ENCODE measurements at places on chromosomes 7 and 10.

DNA sequence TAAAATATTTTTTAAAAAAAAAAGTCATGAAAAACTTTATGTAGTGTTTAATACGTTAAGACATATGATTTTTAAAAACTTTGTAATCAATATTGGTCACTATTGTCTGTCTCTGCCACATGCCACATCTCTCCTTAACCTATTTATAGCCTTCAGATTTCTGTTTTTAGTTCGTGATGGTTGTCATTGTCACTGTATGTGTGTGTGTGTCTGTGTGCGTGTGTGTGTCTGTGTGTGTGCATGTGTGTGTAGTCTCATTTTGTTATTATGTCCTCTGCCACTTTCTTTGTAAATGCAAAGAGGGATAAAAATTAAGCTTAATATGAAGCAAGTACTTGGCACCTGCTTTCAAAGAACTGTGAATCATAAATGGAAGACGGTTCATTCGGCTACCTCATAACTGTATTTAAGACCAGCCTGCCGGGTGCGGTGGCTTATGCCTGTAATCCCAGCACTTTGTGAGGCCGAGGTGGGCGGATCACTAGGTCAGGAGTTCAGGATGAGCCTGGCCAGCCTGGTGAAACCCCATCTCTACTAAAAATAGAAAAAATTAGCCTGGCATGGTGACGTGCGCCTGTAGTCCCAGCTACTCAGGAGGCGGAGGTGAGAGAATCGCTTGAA, 354.0 kb downstream of the ARL4A start:
- DNase-seq: no peak

- peak; percentile 42 for DNase-seq
Measured at GRCh38 chr10:74898201-74898976, 72.0 kb downstream of the KAT6B start.

- no peak for DNase-seq
Measured at GRCh38 chr7:90250601-90251303, 5.8 kb downstream of the CFAP69 start.

DNA sequence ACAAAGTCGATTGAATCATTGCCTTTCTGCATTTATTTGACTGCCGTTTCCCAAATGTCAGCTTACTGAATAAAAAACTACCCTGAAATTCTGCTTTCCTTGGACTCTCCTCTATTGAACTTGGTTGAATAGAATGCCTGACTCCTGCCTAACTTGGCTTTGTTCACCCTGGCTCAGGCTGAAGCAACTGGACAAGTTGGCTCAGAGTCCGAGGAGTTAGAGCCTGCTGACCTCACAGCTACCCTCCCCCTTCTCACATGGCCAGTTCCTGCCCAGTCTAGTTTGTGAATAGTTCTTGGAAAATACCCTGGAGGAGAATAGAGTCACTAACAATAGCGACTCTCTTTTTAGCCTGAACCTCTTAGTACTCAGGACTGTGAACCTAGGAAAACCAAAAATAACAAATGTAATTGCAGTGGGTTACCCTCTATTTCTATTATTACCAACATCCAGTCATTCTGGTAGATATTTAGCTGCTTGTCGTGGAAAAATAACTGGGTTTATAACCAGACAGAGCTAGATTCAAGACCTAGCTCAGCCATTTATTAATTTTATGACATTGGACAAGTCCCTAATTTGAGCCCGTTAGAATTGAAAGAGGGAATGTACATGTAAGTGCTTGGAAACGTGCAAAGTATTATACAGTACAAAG, 17.3 kb upstream of the NRBF2 start:
- DNase-seq: no peak

- DNase-seq: peak; percentile 42
Measured at GRCh38 chr7:73622909-73623797, 1.2 kb downstream of the MLXIPL start.

DNA sequence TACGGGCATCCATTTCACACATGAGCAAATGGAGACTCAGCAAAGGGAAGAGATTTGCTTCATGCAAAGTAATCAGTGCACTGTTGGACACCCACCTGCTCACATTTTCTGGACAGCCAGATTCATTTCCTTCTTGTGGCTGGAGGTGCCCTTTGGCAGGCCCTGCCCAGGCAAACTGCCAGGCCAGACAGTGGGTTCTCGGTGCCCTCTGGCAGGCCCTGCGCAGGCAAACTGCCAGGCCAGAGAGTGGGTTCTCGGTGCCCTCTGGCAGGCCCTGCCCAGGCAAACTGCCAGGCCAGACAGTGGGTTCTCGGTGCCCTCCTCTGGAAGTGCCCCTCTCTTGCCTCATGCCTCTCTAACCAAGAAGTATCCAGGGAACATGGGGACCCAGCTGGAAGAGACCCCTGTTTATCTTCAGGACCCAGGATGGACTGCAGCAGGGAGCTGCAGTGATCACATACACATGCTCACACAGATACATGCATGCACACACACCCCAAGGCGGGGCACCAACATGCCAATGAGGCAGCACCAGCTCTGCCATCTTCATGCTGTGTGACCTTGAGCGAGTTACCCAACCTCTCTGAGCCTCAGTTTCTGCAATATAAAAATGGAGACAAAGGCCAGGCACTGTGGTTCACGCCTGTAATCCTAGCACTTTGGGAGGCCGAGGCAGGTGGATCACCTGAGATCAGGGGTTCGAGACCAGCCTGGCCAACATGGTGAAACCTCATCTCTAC, 67.1 kb downstream of the OAT start:
- DNase-seq: no peak

DNA sequence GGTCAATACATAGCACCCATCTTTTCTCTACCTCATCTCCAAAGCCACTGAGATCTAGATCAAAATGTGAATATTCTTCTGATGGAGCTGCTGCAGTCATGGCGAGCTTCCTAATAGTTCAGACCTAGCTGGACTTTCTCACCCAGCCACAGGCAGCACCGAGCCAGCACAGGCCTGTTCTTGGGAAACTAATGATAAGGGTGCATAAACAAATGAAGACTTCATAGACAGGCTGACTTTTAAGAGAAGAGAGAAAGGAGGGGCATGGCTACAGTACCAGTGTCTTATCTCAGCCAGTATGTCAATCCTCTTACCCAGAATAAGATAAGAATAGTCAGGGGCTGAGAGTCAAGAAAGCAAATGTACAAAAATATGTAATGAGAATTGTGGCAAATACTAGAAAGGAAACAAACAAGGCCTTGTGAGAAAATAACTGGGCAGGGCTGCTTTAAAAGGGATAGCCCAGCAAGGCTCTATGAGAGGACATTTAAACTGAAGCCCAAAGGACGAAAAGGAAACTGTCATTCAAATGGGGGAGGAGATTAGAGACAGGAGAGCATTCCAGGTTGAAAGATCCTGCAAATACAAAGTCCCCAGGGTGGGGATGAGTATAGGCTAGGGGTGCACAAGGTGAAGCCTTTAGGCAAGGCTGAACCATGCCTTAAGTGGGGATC, 21.8 kb upstream of the CDK14 start:
- peak; percentile 64 for DNase-seq

DNA sequence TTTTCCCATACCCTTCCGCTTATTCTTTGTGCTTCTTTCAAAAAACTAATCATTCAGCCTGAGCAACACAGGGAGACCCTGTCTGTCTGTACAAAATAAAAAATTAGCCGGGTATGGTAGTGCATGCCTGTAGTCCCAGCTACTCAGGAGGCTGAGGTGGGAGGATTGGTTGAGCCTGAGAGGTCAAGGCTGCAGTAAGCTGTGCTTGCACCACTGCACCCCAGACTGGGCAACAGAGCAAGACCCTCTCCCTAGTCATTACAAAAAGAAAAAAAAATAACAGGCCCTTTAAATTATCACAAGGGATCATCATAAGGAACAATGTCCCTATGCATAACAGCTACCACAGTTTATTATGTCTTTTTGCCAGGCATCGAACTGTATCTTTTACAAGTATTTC, 119.6 kb downstream of the TRIM24 start:
- DNase-seq: no peak

GRCh38 chr10:118903251-118903650, 126.3 kb upstream of the NANOS1 start:
- DNase-seq: no peak

DNA sequence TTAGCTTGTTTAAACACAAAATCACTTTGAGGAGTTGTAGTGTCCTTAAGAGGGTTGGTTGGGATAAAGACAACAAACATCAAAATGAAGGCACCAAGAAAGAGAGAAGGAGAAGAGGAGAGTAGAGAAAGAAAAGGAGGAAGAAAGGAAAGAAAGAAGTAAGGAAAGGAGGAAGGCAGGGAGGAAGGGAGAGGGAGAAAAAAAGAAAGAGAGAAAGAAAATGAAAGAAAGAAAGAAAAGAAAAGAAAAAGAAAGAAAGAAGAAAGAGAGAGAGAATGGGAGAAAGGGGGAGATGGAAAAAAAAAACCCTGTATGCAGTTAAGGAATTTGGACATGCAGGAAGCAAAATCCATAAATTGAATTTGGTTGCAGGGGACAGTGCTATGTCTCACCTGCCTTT, 635.4 kb upstream of the FZD8 start:
- no peak for DNase-seq

DNA sequence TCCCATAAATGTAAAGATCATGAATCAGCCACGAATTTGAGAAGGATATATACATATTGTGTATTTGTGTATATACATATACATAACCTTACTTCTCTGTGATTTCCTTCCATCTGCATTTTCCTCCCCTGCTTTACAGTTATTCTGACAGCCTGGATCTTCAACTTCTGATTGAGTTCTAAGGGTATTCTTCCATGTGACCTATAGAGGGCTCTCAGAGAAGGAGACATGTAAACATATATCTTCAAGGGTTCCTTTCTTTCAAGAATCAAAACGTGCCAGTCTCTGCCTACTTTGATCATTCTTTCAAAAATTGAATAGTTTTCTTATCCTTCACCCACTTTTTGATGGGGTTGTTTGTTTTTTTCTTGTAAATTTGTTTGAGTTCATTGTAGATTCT, 453.7 kb upstream of the POT1 start:
- peak; percentile 46 for DNase-seq

DNA sequence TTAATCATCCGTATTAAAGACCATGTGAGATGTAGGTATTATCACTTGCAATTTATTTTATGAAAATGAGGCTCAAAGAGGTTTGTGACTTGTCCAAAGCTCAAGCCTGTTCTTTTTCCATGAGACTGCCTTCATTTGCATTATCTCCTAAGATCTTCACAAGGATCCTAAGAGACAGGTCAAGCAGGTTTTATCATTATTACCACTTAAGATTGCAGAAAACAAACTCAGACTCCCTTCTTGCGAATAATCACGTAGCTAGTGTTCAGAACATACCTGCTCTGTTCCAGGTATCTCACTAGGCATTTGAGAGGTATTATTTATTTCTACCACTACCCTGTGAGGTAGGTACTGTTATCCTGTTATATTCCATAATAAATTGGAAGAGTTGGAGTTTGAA, 64.8 kb downstream of the ZNRF2 start:
- DNase-seq: no peak

Measured in hematopoietic multipotent progenitor cell treated with erythropoietin and hydrocortisone succinate and interleukin-3 and kit ligand, for 4 days (in vitro differentiated cells).